ENCODE measurements at places on chromosomes 2 and 18. TPM values are rescaled to one million over a fixed set of nuclear protein-coding genes. Genes with fewer than 3 reads are reported as not detected.

- no peak for DNase-seq
These were observed 275.9 kb downstream of the DCC start for GRCh38 chr18:52615943-52616342.

- DNase-seq = peak; percentile 48
These were observed 145.7 kb downstream of the NUP35 start for GRCh38 chr2:183269956-183270355.

DNA sequence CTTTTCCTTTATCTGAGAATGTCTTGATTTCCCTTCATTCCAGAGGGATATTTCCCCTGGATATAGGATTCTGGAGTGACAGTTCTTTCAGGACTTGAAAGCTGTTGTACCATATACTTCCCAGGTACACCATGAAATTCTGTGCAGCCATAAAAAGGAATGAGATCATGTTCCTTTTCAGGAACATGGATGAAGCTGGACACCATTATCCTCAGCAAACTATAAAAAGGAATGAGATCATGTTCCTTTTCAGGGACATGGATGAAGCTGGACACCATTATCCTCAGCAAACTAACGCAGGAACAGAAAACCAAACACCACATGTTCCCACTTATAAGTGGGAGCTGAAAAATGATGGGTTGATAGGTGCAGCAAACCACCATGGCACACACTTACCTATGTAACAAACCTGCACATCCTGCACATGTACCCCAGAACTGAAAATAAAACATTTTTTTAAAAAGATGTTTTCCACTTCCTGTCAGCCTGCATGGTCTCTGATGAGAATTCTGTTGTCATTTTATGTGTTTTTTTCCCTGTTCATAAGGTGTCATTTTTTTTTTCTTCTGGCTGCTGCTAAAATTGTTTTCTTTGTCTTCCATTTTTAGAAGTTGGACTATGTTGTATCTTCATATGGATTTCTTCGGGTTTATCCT lies 133.3 kb downstream of the DNAH6 start:
- DNase-seq = no peak

DNA sequence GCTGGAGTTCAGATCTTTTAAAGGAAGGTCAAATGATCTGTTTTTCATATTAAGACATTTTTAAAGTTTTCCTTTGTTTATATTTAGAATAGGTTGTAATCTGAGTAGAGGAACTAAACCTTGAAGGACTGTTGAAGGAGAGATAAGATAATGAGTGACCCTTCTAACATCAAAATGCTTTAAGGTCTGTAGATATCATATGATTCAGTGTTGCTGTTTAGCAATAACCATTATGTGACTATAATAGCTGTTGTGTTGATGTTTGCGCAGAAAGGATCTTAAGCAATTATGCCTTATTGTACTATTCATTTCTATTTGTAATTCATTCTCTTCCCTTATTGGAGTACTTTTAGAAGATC lies 60.0 kb downstream of the SLC16A14 start:
- no peak for DNase-seq

DNA sequence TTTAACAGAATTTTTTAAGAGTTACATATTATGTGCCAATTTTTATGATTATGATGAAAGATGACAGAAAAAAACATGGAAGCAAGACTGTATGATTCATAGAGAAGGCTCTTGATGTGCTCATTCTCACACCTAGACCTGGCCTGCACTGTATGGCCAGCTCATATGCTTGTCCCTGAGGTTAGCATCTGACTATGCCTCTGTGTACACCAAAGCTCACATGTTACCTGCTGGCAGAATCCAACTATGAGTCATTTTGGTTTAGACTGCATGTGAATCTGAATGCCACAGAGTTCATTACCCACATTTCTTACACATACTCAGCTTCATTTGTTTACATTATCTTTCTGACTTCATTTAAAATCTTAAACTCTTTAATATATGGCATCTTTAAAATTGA lies 139.0 kb downstream of the DSC3 start:
- DNase-seq = peak; percentile 90

NLRC4 gene
- not detected for polyA plus RNA-seq

OTOS gene
- not detected for polyA plus RNA-seq
